ENCODE measurements at places on chromosomes 6 and 20.

GRCh38 chr6:166957087-166957804 is 896 bp upstream of the RNASET2 start:
- DNase-seq: peak; percentile 38

- DNase-seq: no peak
Observed at GRCh38 chr6:146697921-146698320, 99.1 kb downstream of the ADGB start.

GRCh38 chr20:7728338-7728737 is 211.9 kb downstream of the HAO1 start:
- no peak for DNase-seq

DNA sequence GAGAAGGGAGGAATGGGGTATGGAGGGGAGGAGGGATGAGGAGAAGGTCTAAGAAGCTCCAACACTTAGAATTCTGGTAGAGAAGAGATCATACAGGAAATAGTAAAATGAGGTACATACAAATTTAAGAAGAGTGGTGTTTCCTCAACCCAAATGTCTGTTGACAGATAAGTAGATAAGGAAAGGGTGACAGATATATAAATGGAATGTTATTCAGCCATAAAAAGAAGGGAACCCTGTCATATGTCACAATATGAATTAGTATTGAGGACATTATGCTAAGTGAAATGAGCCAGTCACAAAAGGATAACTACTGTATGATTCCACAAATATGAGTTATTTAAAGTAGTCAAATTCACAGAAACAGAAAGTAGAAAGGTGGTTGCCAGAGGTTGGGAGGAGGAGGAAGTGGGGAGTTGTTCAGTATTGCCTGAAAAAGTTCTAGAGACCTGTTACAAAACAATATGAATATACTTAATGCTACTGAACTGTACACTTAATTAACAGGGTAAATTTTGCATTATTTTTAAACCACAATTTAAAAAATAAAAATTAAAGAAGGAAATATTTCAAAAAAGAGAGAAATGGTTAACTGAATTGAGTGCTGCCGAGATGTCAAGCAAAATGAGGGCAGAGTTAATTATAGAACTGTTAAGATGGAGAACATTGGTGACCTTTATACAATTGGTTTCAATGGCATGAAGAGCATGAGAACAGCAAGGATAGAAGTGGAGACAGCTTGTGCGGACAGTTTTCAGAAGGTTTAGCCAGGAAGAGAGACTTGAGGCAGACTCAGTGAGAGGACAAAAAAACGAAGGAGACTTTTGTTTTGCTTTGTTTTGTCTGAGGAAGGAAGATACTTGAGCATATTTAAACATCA is 47.6 kb upstream of the ADGRF4 start:
- no peak for DNase-seq

DNA sequence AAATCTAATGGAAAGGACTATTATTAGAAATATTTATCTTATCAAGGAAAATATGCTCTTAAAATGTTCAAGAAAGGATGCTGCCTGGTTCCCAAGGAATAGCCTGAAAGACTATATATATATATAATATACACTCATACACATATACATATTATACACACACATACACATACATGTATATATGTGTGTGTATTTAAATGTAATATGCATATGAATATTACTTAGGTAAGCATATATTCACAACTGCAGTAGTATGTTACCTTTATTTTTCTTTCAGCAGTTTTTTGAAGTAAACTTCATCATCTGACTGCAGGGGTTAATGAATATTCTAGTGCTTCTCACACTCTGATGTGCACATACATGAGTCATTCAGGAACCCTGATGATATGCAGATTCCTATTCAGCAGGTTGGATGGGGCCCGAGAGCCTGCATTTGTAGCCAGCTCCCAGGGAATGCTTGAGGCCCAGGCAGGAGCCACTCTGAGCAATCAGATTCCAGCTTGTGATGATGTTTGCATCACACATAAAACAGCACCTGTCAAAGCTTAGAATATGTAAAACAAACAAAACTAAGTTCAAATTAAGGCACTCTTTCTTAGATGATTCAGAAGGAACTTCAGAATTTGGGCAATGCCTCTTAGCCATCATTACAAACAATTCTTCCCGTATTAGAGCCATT is 16.1 kb downstream of the MYLK4 start:
- no peak for DNase-seq

GRCh38 chr6:125887372-125887771 is 69.2 kb upstream of the HINT3 start:
- DNase-seq: no peak

- no peak for DNase-seq
Observed at GRCh38 chr6:113597231-113597583, 259.9 kb upstream of the MARCKS start.

GRCh38 chr6:115680621-115681020 is 380.1 kb downstream of the FRK start:
- no peak for DNase-seq

GRCh38 chr6:71471718-71472117 is 183.1 kb downstream of the OGFRL1 start:
- no peak for DNase-seq

- DNase-seq: no peak
Observed at GRCh38 chr20:45735552-45735951, 13.4 kb downstream of the SPINT4 start.
